ENCODE measurements at places on chromosomes 2 and 18.

DNA sequence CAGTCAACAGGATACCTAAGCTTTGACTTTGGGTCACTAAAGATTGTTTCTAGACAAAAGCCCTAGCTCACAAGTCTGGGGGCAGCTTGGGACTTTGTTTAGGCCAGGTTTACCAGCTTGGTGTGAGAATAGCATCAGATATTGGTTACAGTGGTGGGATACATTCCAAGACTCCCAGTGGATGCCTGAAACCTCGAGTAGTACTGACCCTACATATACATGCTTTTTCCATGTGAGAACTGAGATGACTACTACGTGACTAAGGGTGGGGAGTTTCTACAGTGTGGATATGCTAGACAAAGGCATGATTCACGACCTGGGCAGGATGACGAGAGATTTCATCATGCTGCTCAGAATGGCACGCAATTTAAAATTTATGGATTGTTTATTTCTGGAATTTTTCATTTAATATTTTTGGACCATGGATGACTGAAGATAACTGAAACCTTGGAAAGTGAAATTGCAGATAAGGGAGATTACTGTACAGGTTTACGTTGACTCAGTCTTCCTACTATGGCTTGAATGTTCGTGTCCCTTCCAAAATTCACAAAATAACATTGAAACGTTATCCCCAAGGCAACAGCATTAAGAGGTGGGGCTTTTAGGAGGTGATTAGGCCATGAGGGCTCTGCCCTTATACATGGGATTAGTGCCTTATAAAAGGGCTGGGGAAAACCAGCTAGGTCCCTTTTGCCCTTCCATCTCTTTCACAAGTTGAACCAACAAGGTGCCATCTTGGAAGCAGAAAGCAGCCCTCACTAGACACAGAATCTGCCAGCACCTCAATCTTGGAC is 50.2 kb upstream of the CTAGE1 start:
- no peak for DNase-seq

DNA sequence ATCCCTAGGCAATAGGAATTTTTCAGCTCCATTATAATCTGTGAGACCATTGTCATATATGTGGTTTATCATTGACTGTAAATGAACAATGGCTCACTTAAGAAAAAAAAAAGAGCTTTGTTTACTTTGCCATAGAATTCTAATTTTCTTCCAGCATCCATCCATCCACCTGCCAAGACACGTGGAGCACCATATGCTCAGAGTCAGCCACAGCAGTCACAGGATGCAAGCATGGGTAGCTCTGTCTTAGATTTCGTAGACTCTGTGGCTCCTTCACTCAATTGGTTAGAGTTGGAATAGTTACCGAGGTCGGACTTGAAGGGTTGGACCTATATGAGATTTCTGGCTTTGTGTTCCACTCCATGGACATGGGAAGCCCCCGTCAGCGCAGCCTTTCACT is 75.6 kb downstream of the COA5 start:
- no peak for DNase-seq

- no peak for DNase-seq
Observed at GRCh38 chr2:26986576-26986975, 16.1 kb downstream of the MAPRE3 start.

DNA sequence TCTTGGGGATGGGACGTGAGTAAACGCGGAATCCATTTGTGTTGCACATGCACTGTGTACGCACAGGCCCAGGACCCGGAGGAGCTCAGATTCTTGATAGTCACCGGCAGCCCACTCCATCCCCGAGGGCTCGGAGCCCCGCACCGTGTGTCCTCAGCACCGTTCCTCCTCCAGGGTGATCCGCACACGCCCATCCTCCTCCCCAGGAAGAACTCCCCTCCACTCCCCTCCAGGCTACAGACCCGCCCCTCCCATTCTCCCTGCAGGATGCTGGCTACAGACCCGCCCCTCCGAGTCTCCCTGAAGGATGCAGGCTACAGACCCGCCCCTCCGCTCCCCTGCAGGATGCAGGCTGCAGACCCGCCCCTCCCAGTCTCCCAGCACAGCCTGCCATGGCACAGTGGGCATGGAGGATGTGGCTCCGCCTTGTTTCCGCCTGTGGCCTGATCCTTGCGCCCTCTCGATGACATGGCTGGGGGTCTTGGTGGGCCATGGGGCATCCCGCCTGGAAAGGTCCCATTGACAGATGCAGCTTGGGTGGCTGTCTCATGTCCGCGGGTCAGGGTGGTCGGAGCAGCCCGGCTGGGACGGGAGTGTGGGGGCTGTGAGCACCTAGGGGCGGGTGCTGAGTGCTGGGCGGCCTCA is 14.1 kb downstream of the CTDP1 start:
- DNase-seq, result no peak

GRCh38 chr2:54735636-54736035 is 12.2 kb downstream of the EML6 start:
- no peak for DNase-seq

GRCh38 chr18:23336101-23336500 is 117.0 kb upstream of the RIOK3 start:
- DNase-seq, result no peak

GRCh38 chr2:8259106-8259840 is 422.6 kb upstream of the ID2 start:
- DNase-seq, result no peak

DNA sequence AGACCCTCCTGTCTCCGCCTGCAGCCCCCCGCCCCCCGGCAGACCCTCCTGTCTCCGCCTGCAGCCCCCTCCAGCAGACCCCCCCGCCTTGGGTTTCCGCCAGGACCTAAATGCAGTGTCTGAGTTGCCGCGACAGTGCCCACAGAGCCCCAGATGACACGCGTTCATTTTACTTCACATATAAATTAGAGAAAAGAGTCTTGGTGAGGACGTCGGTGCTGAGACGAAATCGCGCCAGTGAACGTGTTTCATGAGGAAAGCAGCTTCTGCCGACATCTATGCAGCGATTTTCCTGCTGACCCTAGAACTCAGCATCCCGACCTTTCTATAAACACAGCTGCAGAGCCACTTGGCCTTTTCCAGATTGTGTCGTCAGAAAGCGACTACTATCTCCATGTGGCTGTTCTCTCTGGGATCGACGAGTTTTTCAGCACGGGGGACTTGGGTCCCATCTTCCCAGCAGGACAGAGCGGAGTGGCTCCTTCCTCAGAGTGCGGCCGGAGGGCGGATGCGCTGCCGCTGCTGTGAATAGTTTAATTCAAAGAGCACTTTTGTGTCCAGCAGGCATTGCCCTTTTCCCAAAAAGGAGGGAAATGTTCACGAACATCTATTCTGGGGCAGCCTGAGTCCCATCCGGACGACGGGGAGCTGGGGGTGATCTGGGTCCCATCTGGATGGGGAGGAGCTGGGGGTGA is 136.7 kb downstream of the NFATC1 start:
- no peak for DNase-seq

DNA sequence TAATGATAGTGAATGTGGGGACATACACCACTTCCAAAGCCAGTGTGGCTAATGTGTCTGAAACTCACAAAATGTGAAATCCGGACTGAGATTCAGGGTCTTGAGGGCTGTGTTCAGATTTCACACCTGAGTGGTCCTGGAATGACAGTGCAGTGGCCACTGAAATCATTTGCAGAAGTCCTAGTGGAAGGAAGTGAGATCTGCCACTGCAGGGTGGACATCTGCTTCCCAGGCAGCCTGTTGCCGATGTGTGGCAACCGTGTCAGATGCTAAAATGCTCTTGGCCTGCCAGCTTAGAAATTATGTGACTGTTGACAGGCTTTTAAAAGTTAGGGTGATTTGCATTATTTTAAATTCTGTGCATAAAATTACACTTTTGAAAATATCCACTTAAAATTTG is 77.8 kb upstream of the TMEM200C start:
- DNase-seq, result no peak

- no peak for DNase-seq
Observed at GRCh38 chr2:66850376-66850775, 415.5 kb downstream of the MEIS1 start.

DNA sequence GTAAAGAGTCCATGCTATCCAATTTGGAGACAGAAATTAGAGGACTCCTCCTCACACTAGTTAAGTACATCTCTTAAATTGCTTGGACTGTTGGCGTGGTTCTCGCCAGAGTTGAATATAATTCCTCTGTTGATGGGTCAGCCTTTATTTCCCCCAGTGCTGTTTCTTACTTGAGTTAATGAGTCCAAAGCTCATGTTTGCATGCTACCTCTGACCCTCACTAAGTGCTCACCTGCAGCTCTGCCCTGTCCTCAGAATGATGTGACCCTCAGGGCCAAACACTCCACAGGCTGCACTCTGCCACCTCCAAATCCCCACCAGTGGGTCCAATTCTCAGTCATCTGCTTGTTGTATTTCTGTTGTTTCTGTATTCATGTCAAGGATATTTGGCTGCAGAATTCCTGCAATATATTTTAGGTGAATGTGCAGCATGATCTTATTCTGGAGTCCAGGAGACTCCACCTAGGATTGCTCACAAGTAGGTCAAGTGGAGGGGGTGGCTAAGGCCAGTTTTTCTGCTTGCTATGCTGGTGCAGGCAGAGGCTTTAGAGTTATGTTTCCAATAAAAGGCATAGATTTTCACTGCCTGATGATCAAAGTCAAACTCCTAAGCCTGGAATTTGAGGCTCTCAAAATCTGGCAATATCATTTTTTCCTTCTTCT is 37.8 kb downstream of the RDH14 start:
- no peak for DNase-seq

DNA sequence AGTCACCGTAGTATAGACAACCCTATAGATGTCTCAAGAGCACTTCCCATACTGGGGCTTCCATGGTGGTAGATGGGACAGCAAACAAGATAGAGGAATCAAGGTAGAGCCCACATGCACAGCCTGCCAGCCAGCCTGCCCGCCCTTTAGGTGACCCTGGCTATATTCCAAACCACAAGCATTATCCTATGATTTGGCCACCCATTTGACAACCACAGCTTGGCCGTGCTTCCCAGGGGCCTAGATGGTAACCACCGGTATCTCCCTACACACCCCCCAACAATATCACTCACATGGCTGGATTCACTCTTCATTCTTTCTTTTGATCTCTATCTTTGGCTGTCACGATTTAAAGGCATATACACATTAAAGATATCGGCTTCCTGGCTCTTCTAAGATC is 85.3 kb downstream of the CDK15 start:
- DNase-seq, result no peak

- DNase-seq, result no peak
Observed at GRCh38 chr2:187525163-187525900, 28.9 kb downstream of the TFPI start.

DNA sequence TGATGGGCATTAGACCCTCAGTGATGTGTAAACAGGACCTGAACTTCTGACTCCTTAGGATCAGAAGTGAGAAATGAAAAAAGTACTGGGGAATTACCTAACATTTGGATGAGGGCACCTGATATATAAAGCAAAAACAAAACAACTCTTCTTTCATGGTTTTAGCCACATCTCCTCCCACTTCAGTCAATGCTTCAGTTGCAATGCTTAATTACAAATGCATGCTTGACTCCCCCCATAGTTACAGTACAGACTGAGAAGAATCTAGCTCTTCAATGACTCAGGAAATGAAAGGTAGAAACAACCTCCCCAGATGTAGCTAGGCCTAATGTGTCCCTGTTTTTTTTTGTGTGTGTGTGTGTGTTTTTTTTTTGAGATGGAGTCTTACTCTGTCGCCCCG is 276.8 kb upstream of the POU3F3 start:
- DNase-seq, result no peak
